ENCODE measurements at places on chromosomes 3 and 15. TPM values are rescaled to one million over a fixed set of nuclear protein-coding genes. Genes with fewer than 3 reads are reported as not detected.

ZNF860 gene
- total RNA-seq = 1.5 TPM

ADGRG7 gene
- total RNA-seq = not detected

PLA2G4E gene
- total RNA-seq = not detected

GOLGA8F gene
- not detected for total RNA-seq

CELF6 gene
- total RNA-seq = 1.3 TPM

MED12L gene
- total RNA-seq = 2.4 TPM

GPR62 gene
- 0.19 TPM for total RNA-seq

SHC4 gene
- total RNA-seq = 61.8 TPM

DNA sequence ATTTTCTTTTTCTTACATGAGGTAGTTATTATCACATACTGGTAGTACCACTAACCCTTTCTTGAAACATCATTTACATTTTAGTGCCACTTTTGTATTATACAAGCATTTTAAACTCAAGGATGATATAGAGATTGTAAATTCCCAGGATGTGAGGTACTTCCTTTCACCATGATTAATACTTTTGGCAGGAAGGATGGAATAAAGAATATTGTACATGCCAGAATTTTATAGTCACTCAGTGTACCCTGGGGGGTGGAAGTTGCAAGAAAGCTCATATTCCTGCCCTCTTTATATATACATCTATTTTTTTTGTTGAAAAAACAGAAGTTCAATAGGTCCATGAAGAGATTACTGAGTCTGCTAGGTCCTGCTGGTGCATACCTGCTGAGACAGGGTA lies 141.0 kb upstream of the PLSCR5 start:
- DNase-seq = no peak

DNA sequence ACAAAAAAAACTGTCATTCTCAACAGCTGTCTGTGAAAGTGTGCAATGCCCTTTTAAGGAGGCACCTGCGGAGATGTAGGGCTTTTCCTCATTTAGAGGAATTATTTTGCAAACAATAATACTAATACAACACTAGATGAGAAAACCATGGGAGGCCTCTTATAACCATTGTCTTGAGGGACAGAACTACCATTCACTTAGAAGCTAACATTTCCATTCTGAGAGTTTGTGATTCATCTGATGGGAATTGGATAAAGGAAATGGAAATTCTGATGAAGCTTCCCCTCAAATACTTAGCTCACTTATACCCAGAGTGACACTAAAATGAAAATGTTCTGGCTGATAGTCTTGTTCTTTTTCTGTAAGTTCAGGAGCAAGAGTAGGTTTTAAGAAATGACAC lies 147.7 kb downstream of the CADPS start:
- DNase-seq = no peak

DNA sequence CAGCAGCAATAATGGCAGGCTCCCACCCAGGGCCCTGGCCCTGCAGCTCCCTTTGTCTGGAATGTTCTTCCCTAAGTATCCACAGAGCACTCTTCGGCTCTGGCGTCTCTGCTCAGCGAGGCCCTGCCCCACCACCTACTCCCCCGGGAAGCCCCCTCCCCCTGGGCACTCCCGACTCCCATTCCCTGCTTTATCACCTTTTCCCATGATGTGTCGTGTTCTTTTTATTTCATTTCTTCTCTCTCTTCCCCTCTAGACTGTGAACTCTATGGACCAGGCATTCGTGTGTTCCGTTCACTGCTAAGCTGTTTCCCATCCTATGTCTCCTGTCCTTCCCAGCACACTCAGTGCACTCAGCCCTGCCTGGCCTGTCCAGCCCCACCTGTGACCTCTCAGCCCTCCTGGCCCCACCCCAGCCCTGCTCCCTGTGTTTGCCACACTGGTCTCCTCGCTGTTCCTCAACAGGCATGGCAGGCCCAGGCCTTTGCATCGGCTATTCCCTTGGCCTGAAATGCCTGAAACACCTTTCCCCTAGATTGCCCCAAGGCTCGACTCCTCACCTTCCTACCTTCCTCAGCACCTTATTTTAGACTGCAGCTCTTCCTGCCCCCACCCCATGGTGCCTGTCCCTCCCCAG lies 107.4 kb downstream of the TPRA1 start:
- DNase-seq = peak; percentile 48

- no peak for DNase-seq
These were observed at the start of gene C3orf80 for GRCh38 chr3:160225176-160226025. C3orf80 (plus strand) TSS chr3:160225422; CDS start chr3:160225636, 214 bp downstream.

- DNase-seq = no peak
These were observed 5.6 kb upstream of the TP63 start for GRCh38 chr3:189625572-189625971.

DNA sequence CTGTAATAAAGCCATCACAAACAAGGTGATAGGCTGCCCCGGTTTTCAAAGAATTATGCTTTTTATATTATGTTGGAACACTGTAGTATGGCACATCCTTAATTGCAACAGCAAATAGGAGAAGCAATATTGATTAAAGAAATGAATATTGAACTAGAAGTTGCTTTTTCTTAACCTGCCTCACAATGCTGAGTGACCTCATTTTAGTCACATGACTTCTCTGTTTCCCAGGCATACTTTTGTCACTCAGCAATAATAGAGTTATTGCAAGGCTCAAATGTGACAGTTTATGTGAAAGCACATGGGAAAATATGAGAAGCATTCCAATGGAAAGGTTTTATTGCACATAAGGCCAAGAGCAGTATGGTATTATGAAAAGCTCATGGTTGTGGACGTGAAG lies 400.7 kb downstream of the FGF12 start:
- no peak for DNase-seq

DNA sequence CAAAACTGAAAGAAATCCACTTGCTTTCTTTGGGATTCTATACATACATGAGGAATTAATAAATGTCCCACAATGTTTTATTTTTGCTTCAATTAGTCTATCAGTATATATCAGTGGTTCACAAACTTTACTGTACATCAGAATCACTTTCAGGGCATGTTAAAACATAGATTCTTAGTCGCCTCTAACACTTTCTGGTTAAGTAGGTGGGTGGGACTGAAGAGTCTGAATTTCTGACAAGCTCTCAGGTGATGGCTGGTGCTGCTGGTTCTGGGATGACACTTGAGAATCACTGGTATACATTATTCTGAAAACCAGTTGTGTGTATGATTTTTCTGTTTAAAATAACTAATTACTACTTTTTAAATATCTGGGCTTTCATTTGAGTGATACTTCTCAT lies 393.3 kb downstream of the TBC1D5 start:
- DNase-seq = no peak

DNA sequence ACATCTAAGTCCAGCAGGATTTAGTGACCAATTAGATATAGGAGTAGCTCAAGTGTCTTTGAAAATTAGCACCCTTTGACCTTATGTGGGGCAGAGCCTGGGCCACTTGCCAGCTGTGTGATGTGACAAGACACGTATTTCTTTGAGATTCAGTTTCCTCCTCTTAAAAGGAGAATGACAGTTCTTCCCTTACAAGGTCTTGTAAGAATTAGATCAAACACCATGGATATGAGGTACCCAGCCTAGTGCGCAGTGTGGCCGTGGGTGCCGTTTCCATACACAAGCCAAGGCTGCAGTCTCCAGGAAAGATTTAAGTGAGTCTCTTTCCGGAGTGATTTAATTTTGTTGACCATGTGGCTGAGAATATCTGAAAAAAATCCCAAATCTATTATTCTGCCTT lies 46.3 kb downstream of the ARHGAP31 start:
- no peak for DNase-seq

DNA sequence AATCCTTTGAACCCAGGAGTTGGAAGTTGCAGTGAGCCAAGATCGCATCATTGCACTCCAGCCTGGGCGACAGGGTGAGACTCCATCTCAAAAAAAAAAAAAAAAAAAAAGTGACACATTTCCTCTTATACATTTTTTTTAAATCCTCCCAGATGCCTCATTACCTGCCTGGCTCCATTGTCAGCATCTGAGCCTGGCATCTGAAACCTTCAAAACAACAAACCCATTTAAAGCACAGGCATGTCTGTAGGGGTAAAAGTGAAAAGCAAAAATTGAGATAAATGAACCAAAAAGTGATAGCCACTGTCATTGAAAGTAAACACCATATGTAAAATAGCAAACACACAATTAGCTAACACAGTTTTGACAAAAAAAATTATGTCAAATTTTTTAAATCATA lies 38.6 kb downstream of the OSBPL10 start:
- no peak for DNase-seq

GRCh38 chr3:59775761-59776325 lies 726.0 kb upstream of the CFAP20DC start:
- no peak for DNase-seq

DNA sequence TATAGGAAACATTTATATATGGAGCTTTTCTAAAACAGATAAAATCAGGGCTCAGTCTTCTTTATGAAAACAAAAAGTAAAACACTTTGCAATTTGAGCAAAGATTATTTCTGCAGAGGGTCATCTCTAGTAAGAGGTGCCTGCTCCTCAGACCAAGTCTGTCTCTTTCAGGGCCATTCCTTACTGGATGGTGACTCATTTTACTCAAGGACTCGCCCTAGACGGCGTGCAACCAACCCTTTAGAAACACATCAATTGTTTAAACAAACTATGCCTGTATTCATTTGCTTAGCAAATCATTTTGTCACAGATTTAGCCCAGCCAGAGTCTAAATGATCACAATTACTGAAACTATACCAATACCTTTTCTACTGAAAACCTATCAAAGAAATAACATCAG lies 242.8 kb upstream of the ICE2 start:
- DNase-seq = no peak

GRCh38 chr3:180631317-180631716 lies 29.4 kb downstream of the TTC14 start:
- no peak for DNase-seq

DNA sequence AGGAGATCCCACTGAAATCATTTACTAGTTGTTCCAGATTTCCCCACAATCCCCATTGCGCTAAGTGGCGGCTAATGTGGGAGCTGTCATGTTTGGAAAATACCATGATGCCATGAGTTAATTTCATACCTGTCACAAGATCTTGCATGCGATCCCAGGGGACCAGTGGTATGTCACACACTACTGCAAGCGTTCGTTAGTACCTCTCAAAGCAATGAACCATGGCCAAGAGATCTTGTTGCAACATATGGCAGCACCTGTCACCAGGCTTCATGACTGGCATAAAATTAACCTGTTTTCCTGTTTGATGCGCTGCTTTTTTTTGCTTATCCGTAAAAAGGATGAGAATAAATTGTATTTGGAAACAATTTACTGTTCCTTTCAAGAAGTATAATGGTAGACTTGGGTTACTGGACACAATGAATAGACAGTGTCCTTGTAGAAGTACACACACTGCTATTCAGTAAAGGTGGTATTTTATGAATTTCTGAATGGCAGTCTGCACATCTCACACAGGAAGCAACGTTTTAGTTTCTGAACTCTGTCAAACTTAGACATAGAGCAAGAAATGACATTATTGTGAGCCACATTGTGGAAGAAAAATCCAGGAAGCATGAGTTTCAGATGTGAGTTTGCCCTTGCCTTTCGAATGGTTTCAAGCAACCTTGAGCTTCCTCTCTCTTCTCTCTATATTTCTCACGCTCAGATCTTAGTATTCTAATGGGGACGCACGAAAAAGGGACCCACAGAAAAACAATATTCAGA lies 81.9 kb downstream of the CHL1 start:
- no peak for DNase-seq

- no peak for DNase-seq
These were observed 50.1 kb upstream of the CRTC3 start for GRCh38 chr15:90479656-90480055.

GRCh38 chr15:89670971-89671560 lies 8.1 kb downstream of the PLIN1 start:
- DNase-seq = no peak

DNA sequence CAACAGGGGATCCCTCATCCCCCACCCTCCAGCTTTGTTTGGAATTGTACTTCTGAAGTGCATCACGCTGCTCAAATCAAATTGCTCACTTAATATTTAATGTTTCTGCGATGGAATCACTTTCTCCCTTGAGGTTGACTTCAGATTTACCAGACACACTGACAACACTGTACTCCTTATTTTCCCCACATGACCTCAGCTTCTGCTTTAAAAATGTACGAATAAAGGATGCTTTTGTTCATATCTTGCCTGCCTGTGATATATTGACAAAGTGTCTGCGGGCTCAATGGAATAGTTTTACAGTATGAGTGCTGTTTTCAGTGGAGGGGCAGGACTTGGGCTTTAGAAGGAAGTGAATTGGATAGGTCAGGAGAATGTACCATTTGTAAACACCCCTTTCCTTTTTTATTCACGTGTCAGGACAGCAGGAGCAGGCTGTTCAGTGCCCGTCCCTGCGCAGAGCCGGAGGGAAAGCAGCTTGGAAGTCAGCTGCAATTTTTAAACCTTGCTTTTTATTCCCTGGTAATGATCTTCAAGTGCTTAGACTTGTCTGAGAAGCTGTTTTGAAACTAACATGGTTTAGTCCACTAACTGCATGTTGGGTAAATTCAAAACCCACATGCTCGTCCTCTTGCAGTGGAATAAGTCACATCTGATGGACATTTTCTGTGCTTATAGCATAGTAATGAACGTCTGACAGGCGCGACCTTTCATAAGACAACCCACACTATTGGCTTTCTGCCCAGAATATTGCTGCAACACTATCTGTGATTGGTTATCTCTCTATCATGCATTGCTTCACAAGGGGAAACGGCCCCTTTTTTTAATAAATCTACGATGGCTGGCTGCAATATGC lies 29.9 kb downstream of the MBNL1 start:
- no peak for DNase-seq

DNA sequence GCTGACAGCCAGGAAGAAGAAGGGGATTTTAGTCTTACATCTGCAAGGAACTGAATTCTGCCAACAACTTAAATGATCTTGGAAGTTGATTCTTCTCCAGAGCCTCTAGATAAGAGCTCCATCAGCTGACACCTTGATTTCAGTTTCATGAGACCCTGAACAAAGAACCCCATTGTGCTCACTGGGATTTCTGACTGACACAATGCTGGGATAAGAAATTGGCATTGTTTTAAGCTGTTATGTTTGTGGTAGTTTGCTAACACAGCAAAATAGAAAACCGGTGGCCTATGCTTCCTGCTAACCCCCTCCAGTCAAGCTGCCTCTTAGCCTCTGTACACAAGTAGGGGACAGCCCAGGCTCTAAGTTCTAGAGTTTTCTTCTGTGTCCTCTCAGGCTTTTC lies 36.2 kb downstream of the MASP1 start:
- no peak for DNase-seq

GRCh38 chr15:95113041-95113440 lies 881.7 kb downstream of the MCTP2 start:
- no peak for DNase-seq

GRCh38 chr3:47685037-47685436 lies 96.7 kb downstream of the SMARCC1 start:
- DNase-seq = no peak

GRCh38 chr3:152043620-152044019 lies 170.2 kb downstream of the SUCNR1 start:
- DNase-seq = no peak

GRCh38 chr3:189512821-189513220 lies 118.4 kb upstream of the TP63 start:
- no peak for DNase-seq

GRCh38 chr3:37956723-37957538 lies 33.7 kb upstream of the VILL start:
- no peak for DNase-seq

DNA sequence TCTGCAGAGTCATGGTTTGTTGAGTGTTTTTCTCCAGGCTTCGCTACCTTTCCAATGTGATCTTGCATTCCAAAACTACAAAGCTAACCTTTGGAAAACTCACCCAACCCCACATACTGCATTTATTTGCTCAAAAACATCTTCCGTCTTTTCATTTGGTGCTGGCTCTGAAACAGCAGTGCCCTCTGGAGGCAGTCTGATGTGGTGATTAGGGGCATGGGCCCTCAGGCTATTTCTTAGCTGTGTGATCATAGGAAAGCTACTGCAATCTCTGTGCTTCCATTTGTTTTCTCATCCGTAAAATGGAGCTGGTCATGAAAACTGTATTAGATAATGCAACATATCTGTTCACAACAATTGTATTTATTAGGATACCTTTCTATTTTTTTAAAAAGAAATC lies 47.0 kb downstream of the MTHFS start:
- DNase-seq = no peak
